Astrocyte (in vitro differentiated cells and primary cell): ENCODE measurements at places on chromosomes 16 and 17.

GRCh38 chr17:19387921-19388521 lies 1.0 kb upstream of the MFAP4 start:
- peak overlapping the region; percentile 64 for H3K27ac ChIP-seq
- H3K4me1 ChIP-seq, result peaks cover 25% of the 10 kb centered on the region
- peaks cover 2% of the 10 kb centered on the region for H3K27me3 ChIP-seq
- peak; percentile 73 for DNase-seq
- no peak overlapping the region for H3K4me3 ChIP-seq

- H3K27me3 ChIP-seq, result no peaks in the 10 kb centered on the region
- DNase-seq, result no peak
- no peak overlapping the region for H3K4me3 ChIP-seq
- H3K27ac ChIP-seq, result no peak overlapping the region
Measured at GRCh38 chr16:12455287-12455798, 348.3 kb downstream of the CPPED1 start.

- peaks cover 2% of the 10 kb centered on the region for H3K27me3 ChIP-seq
- peaks cover 13% of the 10 kb centered on the region for H3K4me1 ChIP-seq
- H3K4me3 ChIP-seq, result no peak overlapping the region
- DNase-seq, result no peak
Measured at GRCh38 chr17:57970710-57971109, 15.5 kb upstream of the CUEDC1 start.

GRCh38 chr16:11681556-11681955 lies 13.3 kb downstream of the SNN start:
- H3K27ac ChIP-seq, result no peak overlapping the region
- H3K36me3 ChIP-seq, result peaks cover 14% of the 10 kb centered on the region
- no peak for DNase-seq
- H3K4me3 ChIP-seq, result no peak overlapping the region
- H3K27me3 ChIP-seq, result no peaks in the 10 kb centered on the region

DNA sequence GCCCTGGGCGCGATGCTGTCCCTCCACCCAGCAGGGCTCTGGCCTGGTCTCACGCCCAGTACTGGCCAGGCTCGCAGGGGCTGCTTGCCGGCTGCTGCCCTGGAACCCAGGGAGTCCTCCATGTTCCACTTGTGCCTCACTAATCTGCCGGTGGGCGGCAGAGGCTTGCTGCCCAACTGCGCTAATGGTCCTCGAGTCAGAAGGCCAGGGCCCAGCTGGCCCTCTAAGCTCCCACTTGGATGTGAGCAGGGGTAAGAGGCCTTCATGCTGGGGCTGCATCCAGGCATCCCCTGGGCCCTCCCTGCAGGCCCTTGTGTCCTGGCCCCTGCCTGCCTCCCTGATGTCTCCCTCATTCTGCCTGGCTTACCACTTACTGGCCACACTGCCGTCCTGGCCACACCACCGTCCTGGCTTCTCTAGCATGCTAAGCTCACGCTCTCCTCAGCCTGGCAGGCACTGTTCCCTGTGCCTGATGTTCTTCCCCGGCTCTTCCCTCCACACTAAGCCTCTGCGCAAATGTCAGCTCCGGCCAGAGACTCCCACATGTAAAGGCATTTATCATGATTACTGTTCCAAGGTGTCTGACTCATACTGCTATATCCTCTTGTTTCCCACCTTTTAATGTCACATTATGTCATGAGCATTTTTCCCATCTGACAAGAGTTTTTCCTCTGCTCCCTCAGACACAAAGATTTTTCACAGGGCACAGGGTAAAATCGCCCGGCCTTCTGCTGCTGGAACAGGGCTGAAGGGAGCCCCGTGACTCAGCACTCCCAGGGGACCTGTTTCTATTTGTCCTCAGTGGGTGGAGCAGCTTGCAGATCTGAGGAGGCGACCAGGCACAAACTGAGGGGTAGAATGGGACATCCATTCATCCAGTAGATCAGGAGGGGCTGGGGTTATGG lies 15.9 kb downstream of the B9D1 start:
- peaks cover 32% of the 10 kb centered on the region for H3K4me1 ChIP-seq
- H3K27me3 ChIP-seq, result no peaks in the 10 kb centered on the region
- H3K27ac ChIP-seq, result peak overlapping the region; percentile 77
- no peak overlapping the region for H3K4me3 ChIP-seq

DNA sequence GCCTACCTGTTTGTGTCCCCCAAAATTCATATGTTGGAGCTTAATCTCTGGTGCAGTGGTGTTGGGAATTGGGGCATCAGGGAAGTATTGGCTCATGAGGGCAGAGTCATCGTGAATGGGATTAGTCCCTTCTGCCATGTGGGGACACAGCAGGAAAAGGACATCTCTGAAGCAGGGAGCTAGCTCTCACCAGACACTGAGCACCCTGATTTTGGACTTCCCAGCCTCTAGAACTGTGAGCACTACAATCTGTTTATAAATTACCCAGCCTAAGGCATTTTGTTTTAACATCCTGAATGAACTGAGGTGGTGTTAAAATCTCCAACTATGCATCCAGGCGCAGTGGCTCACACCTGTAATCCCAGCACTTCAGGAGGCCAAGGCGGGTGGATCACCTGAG lies 206.0 kb downstream of the SEC14L1 start:
- H3K27me3 ChIP-seq, result no peaks in the 10 kb centered on the region
- H3K27ac ChIP-seq, result no peak overlapping the region
- H3K4me3 ChIP-seq, result no peak overlapping the region

GRCh38 chr17:80082403-80083135 lies 18.8 kb upstream of the GAA start:
- DNase-seq, result peak; percentile 45
- H3K27ac ChIP-seq, result no peak overlapping the region
- H3K27me3 ChIP-seq, result peaks cover 8% of the 10 kb centered on the region

DNA sequence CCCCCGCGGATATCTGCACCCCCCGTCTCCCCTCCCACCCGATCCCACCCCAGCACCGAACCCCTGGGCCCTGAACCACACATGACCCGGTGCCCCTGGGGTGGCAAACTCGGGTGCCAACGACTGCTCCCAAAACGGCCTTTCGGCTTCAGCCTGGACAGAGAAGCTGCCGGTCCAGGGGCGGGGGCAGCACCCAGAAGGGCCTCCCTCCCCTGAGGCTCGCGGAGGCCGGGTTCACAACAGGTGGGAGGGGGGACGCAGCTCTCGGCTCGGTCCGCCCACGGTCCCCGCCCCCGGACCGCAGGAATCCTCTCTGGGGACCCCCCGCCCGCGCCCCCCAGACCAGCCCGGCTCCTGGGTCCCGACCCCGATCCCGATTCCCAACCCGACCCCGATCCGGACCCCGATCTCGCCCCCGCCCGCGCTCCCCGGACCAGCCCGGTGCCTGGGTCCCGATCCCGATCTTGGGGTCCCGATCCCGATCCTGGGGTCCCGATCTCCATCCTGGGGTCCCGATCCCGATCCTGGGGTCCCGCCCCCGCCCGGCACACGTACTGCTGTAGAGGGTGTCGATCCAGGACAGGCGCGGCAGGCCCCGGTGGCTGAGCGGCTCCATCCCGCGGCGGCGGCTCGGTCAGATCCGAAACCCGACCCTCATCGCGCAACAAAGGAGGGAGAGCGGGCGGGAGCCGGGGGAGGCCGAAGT lies 516 bp downstream of the ABR start:
- H3K4me1 ChIP-seq, result peaks cover 44% of the 10 kb centered on the region
- no peaks in the 10 kb centered on the region for H3K36me3 ChIP-seq
- no peak for DNase-seq
- no peaks in the 10 kb centered on the region for H3K27me3 ChIP-seq

GRCh38 chr17:1379930-1380313 lies 20.1 kb downstream of the YWHAE start:
- H3K36me3 ChIP-seq, result peaks cover 5% of the 10 kb centered on the region
- H3K27me3 ChIP-seq, result no peaks in the 10 kb centered on the region
- no peak overlapping the region for H3K27ac ChIP-seq
- DNase-seq, result no peak

DNA sequence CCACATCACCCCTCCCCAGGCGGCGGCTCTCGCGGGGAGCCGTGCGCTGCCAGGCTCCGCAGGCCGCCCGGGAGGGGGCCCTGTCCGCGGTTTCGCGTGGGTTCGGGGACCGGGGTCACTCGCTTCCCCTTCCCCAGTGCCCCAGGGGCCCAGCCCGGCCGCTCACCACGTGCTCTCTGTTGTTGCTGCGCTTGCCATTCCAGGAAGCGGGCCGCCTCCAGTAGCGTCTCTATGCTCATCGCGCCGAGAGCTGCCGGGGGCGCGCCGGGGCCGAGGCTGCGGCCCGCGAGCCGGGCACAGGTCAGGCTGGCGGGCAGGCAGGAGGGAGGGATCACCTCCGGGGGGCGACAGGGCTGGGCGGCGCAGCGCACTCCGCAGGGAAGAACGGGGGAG lies 390 bp downstream of the MNT start:
- H3K4me1 ChIP-seq, result peaks cover 57% of the 10 kb centered on the region
- H3K36me3 ChIP-seq, result no peaks in the 10 kb centered on the region
- DNase-seq, result no peak
- H3K4me3 ChIP-seq, result peak overlapping the region; percentile 84

DNA sequence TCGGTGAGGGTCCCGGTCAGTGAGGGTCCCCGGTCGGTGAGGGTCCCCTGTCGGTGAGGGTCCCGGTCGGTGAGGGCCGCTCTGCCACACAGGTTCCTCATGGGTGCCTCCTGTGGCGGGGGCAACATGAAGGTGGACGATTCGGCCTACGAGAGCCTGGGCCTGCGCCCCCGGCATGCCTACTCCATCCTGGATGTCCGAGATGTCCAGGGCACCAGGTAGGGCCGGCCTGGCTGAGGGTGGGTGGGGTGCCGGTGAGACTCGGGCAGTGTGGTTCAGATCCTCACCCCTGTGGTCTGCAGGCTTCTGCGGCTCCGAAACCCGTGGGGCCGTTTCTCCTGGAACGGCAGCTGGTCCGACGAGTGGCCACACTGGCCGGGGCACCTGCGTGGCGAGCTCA lies 9.0 kb upstream of the PRR35 start:
- no peaks in the 10 kb centered on the region for H3K27me3 ChIP-seq
- no peaks in the 10 kb centered on the region for H3K36me3 ChIP-seq
- no peak overlapping the region for H3K4me3 ChIP-seq
- DNase-seq, result no peak
- no peak overlapping the region for H3K27ac ChIP-seq

DNA sequence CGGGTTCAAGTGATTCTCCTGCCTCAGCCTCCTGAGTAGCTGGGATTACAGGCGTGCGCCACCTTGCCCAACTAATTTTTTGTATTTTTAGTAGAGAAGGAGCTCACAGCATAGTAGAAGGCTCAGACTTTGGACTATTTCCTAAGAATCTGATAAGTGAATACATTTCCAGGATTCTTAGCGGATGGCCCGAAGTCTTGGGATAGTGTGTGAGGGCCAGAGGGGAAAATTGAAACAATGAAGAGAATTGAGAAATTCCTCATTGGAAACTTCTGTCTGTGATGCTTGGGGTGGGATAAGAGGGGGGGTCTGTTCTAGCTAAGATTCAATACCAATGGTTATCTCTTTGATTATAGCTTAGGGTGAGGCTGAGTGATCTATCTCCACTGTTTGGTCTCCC lies 183.3 kb downstream of the MSI2 start:
- H3K27ac ChIP-seq, result peak overlapping the region; percentile 86
- H3K27me3 ChIP-seq, result no peaks in the 10 kb centered on the region
- no peaks in the 10 kb centered on the region for H3K36me3 ChIP-seq
- H3K4me1 ChIP-seq, result peaks cover 40% of the 10 kb centered on the region
- H3K4me3 ChIP-seq, result no peak overlapping the region
- no peak for DNase-seq

GRCh38 chr17:44362459-44362948 lies 1.1 kb downstream of the FAM171A2 start:
- DNase-seq, result no peak
- H3K27me3 ChIP-seq, result peaks cover 13% of the 10 kb centered on the region
- no peaks in the 10 kb centered on the region for H3K36me3 ChIP-seq
- H3K27ac ChIP-seq, result no peak overlapping the region
